NCI-H69 (cell line): ENCODE measurements at places on chromosomes 6 and 20.

DNA sequence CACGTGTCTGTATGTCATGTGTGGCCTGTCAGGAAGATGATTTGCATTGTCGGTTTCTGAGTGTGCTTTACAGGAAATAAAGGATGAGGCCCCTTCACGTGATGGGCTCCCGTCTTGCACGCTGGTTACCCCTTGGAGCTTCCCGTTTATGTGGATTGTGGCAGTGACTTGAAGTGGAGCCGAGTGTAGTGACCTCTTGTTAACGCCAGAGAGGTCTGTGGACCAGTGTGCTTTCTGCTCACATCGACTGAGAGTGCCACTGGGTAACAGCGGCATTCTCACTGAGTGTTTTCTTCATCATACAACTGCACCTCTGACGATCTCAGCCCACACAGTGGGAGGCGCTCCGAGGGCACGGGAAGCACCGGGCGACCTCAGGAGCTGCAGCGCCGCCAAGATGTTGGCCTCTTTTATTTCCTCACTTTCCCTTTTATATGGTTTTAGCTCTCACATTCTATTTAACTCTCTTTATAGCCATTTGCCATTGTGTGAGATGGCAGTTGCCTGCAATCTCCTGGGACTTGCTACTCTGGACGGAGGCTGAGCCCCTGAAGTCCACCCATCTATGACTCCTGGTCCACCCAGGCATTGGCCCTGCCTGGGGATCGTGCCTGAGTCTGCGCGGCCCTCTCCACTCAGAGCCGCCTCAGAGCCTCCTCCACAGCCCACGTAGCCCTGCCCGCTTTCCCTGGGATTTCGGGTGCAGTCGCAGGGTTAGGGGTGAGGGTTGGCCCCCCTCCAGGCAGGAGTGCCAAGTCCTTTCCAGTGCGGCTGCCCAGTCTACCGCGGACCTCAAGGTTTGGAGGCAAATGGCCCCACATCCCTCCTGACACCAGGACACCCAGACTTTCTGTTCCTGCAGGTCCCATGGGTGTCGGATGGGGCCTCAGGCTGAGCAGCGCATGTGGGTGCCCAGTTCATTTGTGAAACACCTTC is 238.9 kb downstream of the ERMARD start:
- DNase-seq = no peak

GRCh38 chr6:133202610-133203343 is 38.4 kb upstream of the EYA4 start:
- DNase-seq = no peak

GRCh38 chr6:127954082-127954481 is 53.2 kb upstream of the THEMIS start:
- no peak for DNase-seq

GRCh38 chr6:6362056-6362840 is 41.8 kb upstream of the F13A1 start:
- no peak for DNase-seq

DNA sequence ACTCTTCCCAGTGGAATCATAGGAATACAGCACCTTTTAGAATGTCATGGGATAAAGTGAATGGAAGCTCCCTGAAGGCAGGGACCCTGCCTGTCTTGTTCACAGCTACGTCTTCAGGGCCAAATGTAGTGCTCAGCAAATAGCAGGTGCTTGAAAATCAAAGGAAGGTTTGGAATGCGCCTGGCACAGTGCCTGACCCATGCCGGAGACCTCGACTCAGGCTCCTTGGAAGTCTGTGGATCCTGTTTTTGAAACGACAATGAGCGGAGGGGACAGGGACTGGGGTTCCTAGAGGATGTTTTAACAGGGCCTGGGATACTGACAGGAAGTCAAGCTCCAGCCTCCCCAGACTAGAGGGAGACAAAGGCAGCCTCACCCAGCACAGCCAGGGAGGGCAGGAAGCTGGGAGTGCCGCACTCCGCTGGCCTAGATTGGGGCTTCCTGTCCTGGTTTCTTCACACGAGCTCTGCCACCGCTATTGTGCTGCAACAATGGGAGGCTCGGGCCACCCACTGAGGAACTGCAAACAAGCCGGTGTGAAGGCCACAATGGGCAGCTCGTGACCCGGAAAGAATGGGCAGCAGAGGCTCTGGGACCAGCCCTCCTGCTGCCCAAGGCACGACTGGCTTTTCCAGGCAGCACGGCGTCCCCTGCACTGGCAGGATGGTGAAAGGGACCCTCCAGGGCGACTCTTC is 76.7 kb downstream of the PREX1 start:
- peak; percentile 89 for DNase-seq

DNA sequence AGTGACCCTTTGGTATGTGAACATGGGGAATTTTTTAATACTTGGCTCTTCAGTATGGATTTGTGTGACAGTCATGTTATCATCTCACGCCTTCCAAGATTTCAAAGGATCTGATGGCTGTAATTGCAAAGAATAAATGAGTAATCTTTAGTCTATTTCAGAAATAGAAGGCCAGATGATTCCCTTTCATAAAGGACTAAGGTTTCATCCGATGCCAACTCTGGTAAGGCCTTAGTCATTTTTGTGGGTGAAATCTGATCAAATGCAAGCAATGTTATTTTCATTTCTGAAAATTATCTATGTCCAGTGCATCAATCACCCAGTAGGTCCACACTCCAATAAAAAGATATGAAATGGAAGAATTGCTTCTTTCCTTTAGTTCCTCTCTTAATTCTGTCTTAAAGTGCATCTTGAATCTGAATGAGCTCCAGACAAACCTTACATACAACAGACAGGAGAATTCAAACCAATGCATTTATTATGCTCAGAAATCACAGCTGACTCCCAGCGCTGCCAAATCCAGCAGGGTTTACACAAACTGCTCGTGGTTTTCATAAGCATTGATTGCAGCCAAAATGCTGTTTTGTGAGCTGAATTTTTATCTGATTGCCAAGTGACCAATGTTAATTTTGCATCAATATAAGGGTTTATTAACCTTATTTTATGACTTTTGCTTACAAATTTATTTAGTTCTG is 565.2 kb upstream of the MARCKS start:
- DNase-seq = no peak

GRCh38 chr20:25535762-25536161 is 49.6 kb downstream of the NINL start:
- no peak for DNase-seq

GRCh38 chr6:136230219-136230853 is 19.8 kb downstream of the MTFR2 start:
- DNase-seq = peak; percentile 9

GRCh38 chr6:144820270-144820669 is 535.1 kb downstream of the UTRN start:
- DNase-seq = no peak

GRCh38 chr20:23144856-23145255 is 58.7 kb upstream of the CD93 start:
- peak; percentile 66 for DNase-seq

DNA sequence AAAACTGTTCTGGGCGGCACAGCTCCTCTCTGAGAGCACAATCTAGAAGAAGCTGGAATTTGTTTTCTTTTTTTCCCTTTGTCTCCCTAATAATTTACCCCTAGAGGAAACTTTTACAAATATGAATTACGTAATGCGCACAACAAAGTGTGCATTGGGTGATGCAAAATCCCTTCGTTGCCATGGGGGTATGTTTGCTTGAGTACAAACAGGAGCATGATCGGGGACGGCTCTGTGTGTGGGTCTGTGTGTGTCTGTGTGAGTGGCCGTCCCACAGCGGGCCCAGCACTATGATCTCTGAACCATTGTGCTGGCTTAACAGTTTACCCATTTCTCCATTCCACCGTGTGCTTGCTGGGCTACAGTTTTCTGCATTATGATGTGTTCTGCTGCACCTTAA is 278.2 kb downstream of the CDC5L start:
- no peak for DNase-seq

DNA sequence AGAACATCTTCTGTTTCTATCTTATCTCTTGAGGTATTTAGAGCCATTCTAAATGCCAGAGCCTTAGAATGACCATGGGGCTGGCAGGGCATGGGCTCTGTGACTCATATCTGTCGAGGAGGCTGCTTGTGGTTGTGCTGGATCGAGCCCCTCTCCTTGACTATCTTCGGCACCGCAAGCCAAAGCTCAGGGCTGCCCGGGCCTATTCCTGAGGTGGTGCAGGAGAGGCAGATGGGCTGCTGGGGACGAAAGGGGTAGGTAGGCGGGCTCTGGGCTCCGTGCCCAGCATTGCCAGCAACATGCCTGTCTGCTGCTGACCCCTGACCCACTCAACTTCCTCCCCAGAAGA is 89.9 kb downstream of the NOL4L start:
- DNase-seq = peak; percentile 35

- DNase-seq = peak; percentile 60
Measured at GRCh38 chr20:17059465-17059864, 167.4 kb upstream of the PCSK2 start.

DNA sequence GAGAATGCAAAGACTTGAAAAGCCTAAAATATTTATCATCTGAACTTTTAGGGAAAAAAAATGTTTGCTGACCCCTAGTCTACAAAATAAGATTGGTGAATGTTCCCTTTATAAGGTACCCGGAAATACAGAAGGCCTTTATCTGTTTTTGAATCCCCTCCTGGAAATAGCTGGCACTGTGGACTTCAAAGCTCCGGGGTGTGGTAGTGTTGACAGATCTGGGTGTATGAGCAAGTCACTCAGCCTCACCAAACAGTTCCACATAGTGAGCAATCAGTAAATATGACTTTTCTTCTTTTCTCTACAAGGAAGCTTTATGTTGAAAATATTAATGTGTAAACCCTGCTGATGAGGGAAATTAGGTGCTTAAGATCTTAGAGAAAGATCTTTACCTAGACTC is 29.2 kb upstream of the HTR1B start:
- no peak for DNase-seq

GRCh38 chr6:111482959-111483735 is at the start of gene REV3L:
TSS of gene REV3L (minus strand) at chr6:111483218. CDS start at chr6:111482888, 330 bp downstream.
- peak; percentile 95 for DNase-seq

DNA sequence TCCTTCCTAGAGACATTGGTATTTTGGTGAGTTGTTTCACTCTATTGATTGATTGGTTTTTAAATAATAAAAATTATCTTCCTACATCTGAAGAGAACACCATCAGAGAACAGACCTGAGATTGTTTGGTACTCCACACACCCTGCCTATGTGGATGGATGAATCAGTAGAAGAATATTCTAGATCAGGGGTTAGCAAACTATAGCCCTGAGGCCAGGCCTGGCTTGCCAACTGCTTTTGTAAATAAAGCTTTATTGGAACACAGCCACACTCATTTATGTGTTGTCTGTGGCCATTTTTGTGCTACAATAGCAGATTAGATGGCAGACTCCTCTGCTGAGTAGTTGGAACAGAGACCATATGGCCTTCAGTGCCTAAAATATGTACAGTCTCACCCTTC is 139.6 kb upstream of the INSM1 start:
- no peak for DNase-seq
